ENCODE measurements at places on chromosomes 7 and 10.

DNA sequence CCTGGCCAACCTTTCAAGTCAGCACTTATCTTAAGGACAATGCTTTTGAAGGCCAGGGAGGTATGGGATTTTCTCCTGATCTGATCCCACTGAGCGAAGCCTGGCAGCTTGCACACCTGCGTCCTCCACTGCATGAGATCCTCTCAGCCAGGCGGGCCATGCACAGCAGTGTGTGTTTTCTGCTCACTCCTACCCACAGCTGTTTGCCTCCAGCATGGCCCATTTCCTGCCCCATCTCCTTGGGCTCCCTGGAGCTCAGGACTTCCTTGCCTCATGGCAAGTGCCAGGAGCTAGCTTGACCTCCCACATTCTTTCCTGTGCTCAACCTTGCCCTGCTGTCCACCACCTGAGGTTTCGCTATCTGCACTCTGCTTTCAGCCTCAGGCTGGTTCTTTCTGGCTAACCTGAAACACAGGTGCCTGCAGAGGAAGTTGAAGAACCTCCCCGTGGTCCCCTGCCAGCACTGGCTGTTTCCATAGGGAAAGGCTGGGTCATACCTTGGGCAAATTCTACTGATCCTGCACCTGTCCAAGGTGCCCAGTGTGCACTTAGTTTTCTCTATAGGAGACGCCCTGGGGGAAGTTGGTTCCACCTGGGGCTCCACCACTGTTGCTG is 43.9 kb upstream of the EEPD1 start:
- ATAC-seq, result peak; percentile 48

DNA sequence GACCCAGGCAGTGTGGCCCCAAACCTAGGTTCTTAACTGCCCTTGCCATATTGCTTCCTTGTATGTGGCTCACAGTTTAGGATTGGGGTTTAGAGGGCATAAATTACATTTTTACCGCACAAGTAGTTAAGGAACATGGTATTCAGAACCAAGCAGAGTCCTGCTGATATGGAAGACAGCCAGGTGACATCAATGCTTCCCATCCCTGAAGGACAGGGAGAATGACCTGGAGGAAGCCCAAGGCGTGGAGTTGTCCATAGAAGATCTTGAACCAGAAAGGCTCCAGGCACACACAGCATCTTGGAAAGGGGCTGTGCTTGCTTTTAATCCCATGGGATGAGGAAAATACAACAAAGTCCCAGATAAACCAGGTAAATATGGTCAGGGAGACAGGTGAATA is 48.3 kb downstream of the ATXN7L1 start:
- ATAC-seq, result no peak

DNA sequence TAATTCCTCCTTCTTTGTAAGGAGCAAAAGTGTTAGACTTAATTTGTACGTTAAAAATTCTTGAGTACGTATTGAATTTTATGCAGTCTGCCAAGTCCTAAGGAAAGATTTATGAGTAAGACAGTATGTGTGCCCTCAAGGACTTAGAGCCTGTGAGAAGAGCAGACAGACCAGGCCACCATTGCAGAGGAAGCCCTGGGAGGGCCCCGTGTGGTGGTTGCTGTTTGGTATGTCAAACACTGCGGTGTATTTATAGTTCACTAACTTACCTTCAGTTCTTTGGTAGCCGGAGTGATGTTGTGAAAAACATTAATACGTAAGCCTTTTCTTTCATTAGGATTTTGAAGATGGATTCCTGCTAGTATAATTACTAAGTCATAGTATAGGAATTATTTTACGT is 82.9 kb downstream of the GALNT11 start:
- no peak for ATAC-seq

GRCh38 chr7:108063520-108063933 is 60.6 kb upstream of the LAMB1 start:
- peak; percentile 54 for ATAC-seq

DNA sequence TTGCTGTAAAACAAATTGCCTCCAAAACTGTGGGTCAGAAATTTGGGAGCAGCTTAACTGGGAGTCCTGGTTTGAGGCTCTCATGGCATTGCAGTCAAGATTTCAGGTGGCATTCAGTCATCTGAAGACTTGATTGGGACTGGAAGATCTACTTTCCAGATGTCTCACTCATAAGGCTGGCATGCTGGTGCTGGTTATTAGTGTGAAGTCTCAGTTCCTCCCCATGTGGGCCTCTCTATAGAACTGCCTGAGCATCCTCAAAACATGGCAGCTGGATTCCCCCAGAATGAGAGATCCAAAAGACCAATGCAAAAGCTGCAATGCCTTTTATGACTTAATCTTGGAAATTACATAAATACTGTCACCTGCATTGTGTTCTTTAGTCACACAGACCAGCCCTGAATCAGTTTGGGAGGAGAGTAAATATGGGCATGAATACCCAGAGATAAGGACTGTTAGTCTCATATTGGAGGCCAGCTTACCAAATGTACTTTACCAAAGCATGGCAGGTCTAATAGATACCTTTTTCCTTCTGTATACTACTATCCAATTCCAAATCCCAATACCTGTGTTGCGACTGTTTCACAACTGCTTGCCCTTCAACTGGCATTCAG is 6.5 kb upstream of the HERPUD2 start:
- peak; percentile 85 for ATAC-seq

DNA sequence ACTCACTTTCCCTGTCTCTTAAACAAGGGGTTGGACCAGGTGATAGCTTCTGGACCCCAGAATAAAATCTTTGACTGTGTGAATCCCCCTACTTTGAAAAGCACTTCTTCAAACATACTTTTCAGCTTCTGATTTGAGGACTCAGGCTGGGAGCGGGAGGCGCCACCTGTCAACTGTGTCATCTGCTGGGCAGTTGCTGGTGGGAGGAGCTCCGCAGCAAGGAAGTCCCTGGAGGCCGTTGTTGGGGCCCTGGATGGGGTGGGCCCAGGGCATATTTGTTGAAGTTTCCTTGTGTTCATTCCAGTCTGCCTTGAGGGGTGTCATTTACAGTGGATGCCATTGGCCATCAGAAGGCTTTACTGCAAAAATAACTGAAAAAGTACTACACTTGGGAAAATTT is 197.7 kb downstream of the CCDC3 start:
- ATAC-seq, result no peak

- no peak for ATAC-seq
Observed at GRCh38 chr10:103960103-103960502, 6.8 kb upstream of the SLK start.

- no peak for ATAC-seq
Observed at GRCh38 chr10:113078282-113078907, 128.3 kb downstream of the TCF7L2 start.

DNA sequence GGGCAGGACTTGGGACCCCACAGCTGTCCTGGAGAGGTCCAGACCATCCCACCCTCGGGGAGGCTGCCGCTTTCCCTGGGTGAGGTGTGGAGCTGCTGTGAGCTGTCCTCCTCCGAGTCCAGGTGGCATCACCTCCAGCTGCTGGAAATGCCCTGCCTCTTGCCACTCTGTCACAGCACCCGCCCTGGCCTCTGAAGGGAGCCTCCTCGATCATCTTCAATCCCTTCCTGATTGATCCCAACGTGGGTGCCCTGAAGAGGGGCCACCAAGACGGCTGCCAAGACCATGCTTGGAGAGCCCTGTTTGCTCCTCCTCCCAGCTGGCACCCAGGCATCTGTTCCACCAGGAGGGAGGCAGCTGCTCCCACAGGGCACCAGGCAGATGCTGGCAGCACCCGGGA is 4.6 kb downstream of the C10orf105 start:
- ATAC-seq, result no peak

- ATAC-seq, result no peak
Observed at GRCh38 chr10:14753441-14753840, 21.3 kb downstream of the FAM107B start.

DNA sequence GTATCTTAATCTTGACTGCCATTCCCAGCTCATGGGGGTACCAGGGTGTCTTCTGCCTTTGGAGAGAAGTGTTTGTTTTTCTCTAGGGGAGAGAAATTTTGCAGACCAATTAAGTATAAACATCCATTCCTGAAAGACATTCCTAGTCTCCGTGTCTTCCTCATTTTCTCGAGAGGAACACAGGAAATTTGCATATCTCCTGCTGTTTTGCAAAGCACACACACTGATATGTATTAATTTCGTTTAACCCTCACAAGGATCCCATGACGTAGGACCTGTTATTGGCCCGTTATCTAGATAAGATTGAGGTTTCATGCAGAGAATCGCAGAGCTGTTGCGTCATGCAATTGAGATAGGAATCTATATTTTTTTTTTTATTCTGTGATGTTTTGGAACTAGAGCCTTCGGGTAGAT is 944 bp downstream of the RHBDD2 start:
- ATAC-seq, result no peak

DNA sequence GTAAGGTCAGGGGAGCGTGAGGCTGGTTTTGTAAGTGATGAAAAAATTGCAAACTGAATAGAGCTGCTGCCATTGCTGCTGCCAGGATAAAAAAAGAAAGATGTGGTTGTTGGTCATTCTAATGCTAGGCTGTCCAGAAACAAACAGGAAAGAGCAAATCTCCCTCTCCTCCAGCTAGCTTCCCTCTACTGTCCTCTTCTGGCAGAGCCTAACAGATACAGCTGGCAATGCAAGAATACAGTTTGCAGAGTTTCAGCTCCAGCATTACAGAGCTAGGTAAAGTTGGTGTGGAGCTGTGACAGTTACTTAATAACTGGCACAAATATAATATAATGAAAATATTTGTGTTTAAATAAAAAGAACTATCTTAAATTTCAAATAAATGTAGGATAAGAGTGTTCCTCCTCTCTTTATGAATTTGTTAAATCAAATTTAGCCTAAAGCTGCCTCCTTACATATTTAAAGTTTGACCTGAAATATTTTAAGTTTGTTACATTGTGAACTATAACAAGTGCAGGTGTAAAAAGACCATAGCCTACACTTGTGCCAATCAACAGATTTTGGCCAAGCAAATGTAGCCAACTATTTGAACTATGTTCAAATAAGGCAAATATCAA is 407.7 kb downstream of the SH2D4B start:
- ATAC-seq, result no peak

GRCh38 chr10:92719991-92720830 is 30.5 kb downstream of the HHEX start:
- ATAC-seq, result no peak

DNA sequence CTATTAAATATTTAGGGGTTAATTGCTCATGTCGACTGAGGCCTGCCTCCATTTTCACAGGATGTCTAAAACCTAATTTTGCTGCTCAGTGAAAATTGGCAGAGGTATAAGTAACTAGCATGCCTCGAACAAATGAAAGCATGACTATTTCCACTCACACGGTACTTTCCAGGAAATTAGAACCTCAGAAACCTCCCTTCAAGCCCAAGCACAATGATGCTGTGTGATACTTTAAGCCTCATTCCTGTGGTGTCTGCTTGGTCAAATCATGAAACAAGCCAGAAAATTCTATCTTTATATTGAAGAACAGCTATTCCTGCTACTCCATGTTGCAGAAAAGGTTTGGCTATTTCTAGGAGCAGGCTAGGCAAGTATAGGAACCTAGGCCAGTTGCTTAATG is 203.0 kb downstream of the SORCS3 start:
- ATAC-seq, result no peak

GRCh38 chr7:136489808-136490207 is 378.6 kb upstream of the CHRM2 start:
- no peak for ATAC-seq

- peak; percentile 82 for ATAC-seq
Observed at GRCh38 chr10:11515596-11516430, 95.6 kb downstream of the USP6NL start.

DNA sequence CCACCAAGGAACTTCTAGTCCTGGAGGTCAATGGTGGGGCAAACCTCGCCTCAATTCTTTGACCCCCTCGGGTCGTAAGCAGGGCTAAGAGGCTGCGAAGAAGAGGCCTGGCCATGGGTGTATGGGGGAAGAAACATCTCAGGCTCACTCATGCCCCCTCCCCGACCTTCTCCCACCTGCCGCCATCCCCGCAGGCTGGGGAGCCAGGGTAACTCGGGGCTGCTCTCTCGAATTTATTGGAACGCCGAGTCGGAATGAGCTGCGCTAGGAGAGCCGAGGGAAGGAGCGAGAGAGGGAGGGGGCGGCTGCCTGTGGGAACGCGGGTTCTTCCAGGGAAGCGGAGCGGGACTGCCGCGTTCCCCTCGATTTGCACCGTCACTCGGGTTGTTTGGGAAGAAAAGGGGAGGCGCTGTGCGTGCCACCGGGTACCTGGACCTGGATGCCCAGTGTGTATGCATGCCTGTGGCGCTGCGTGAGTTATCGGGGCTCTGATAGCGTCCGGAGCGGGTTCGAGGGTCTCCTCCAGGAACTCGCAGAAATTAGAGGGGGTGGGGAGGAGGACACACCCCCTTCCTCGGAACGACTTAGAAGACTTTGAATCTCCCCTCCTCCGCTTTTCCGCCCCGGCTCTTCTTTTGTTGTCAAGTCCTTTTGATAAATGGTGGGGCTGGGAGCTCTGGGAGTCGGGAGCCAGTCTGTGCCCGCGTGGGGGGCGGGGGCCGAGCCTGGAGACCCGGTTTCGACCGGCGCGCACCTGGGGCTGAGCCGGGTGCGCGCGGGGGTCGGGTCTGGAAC is 1.8 kb upstream of the ZNF503 start:
- no peak for ATAC-seq

GRCh38 chr10:72037266-72037665 is 51.1 kb downstream of the SPOCK2 start:
- ATAC-seq, result no peak

DNA sequence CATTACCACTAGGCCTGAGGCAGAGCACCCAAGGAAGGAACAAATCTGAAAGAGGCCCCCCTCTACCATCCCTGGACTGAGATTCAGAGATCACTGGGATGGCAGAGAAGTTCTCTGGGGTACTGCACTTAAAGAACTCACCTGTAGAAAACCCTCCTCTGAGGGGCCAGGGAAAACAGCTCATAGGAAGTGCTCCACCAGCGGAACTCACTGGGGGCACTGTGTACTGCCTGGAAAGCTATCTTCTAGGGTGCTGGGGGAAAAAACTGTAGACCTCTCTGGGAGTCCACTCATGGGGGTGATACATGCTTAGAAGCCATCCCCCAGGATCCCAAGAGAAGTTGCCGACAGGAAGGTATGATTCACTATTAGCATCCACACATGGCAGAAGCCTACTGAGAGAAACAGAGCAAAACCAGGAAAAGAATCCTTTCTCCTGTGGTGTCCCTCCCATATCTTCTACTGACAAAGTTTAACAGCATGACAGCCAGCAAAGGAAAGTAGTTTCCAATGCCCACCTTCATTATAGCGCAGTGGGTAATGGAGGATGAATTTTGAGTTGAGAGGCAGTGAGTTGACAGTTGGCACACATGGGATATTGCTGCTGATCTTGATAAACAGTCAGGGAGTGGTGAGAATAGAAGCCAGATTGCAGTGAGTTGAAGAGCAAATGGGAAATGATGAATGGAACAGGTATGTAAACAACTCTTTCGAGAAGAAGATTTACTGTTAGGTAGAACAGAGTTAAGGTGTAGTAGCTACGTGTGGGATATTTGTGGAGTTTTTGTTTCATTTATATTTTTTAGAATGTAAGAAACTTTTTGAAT is 20.9 kb downstream of the ANKIB1 start:
- no peak for ATAC-seq

- no peak for ATAC-seq
Observed at GRCh38 chr7:144534196-144534595, 130.7 kb upstream of the NOBOX start.

Measured in stimulated activated memory B cell treated with anti-CD40 and anti-IgM and Interleukin-4, amounts not matched to agents 10 μg/mL and 1 μg/mL and 100 μg/mL, for 72 hours (primary cell).